Stimulated activated CD8-positive, alpha-beta memory T cell treated with anti-CD3 and anti-CD28 coated beads, Interleukin-4, amount 100 ng/mL, for 4 hours (primary cell): ENCODE measurements at places on chromosomes 13 and 19.

- DNase-seq: no peak
Measured at GRCh38 chr19:53962887-53963431, at the start of gene CACNG8. Gene CACNG8 (plus strand): TSS chr19:53962937.

DNA sequence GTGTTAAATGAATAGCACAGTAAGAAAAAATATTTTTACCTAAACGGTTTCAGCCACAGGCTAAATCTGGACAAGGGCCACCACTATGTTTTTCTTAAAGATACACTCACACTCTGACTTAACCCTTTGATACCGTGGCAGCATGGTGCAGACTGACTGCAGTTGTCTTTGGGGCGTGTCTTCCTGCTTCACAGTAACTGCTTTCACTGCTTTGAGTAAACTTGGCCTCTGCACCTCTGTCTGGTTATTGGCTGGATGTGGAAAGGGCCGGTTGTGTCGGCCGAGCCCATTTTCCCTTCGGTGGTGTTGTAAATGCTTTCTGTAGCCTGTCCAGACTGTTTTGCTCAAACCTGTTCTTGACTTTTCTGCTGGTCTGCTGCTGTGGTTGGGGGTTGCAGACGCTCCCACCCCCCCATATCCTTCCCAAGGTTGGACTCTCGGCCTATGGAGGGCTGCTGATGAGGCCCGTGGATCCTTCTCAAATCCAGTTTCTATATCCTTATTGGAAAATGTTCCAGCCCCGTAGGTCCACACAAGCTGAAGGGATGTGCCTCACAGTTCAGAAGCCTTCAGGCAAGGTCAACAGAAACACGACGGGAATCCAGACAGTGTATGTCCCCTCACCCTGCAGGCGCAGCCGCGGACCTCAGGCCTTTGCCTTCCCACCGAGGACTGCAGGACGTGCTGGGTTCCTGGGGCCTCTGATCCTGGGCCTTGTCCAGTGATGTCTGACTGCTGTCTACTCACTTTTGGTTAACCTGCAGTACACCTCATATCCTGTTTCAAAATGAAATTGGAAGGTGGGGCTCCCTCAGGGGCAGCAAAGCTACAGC, 90.2 kb upstream of the RNF113B start:
- no peak for DNase-seq

DNA sequence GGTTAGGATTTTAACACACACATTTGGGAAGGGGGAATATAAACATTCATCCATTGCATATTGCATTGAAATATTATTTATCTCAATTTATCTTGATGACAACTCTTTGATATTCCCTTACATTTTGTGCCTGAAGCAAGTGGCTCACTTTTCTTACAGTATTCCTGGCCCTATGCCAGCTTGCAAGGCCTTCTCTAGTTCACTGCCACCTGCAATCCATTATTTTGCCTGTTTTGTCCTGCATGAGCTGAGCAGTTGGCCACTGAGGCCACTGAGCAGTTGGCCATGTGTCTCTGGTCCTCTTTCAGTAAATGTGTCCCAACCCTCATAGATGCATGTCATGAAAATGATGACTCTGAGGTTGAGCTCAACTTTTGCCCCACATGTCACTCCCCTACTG, 49.8 kb downstream of the CBY2 start:
- no peak for DNase-seq

DNA sequence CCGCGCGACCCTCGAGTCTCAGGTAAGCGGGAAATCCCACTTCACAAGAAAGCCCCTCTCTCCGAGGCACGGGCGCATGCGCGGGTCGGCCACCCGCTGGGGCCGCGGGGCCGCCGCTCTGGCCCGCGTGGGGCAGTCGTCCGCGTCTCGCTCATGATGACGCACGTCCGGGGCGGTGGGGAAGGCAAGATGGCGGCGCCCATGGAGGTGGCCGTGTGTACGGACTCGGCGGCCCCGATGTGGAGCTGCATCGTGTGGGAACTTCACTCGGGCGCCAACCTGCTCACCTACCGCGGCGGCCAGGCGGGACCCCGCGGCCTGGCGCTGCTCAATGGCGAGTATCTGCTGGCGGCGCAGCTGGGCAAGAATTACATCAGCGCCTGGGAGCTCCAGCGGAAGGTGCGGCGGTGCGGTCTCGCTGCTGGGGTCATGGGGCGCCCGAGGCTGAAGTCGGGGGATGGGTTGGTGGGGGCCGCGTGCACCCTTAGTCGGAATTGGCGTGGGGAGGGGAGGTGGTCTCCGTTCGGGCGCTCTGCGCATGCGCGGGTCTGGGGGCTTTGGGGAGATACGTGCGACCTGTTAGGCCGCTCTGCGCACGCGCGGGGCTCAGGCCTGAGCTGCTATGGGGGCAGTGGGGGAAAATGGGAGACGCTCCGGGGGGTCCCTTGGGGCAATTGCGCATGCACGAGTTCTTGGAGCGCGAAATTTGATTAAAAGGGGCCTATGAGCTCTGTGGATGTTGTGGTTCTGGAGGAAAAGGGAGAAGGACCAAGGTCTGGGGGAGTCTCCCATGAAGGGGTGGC, at the start of gene WDR18:
WDR18 (plus strand) TSS at position 181 of the 803 bp plus-strand sequence; CDS start at position 190, 9 bp downstream.
- peak; percentile 83 for DNase-seq

DNA sequence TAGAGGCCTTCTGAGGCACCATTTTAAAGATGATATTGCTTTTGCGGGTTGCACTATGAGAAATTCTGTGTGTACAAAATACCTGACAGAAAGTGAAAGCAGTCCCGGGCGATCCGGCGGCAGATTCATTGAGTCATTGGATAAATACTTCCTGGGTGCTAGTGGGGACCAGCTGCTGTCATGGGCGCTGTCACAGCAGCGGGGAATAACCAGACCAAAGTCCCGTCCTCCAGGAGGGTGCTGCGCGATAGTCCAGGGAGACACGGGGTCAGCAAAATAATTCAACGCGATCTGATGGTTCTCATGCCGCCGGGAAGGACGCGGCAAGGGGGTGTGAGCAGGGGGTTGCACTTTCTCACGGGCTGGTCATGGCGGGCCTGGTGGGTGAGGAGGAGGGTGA, 13.5 kb downstream of the ZFR2 start:
- no peak for DNase-seq

- no peak for DNase-seq
Measured at GRCh38 chr13:28044608-28045007, 55.8 kb downstream of the FLT3 start.

DNA sequence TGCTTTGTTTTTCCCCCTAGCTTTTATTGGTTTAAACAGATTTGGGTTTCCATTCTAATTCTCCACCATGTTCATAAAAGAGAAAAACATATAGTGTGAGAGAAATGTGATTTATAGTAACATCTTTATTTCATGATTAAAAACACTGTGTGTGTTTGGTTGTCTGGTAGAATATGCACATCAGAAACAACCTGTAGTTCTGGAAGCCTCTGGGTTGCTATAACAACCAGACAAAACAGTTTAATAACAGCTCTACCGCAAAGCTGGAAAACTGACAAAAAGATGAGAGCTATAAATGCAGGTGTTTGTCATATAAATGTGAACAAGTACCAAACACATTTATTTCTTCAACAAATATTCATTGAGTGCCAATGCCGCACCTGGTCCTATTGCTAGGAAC, 9.8 kb downstream of the KBTBD6 start:
- no peak for DNase-seq
